ENCODE measurements at places on chromosomes 4 and X. TPM values are rescaled to one million over a fixed set of nuclear protein-coding genes. Genes with fewer than 3 reads are reported as not detected.

DNA sequence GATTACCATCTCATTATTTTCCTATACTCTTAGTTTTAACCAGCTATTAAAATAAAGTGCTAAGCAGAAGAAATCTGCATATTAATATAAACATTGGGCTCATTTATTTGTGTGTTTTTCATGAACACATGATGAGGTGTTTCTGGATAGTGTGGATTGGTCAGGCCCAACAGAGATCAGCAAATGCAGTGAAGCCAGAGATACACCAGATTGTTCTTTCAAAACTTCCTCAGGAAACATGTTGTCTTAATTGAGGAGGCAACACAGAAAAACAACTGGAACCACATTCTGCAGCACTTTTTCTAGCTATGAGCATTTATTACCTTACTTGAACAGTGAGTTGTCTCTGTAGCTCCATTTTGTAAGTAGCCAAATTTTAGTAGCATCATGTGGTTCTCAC lies 69.9 kb downstream of the PALLD start:
- no peaks in the 10 kb centered on the region for H3K36me3 ChIP-seq
- no peak overlapping the region for H3K27ac ChIP-seq
- H3K4me1 ChIP-seq: no peaks in the 10 kb centered on the region

- H3K36me3 ChIP-seq: no peaks in the 10 kb centered on the region
- DNase-seq: no peak
- peak overlapping the region; percentile 87 for H3K27ac ChIP-seq
- H3K27me3 ChIP-seq: no peaks in the 10 kb centered on the region
- H3K4me1 ChIP-seq: peaks cover 26% of the 10 kb centered on the region
These were observed 681 bp downstream of the EXOC1 start for GRCh38 chr4:55854129-55854528.

DNA sequence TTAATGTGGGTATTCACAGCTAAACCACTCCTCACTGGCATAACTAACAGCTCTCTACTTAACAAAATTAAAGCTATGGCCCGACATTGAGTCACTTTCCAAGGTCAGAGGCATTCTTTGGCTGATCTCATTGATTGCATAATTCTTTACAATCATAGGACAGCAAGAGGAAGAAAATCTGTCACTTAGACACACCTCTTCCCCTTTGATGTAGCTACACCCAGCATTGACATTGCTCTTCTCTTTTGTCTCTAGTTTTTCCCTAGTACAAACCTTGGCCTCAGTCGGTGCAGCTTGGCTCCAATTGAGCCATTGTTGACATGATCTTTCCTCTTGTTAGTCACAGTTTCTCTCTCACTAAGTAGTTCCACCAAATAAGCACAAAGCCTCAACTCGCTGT lies 313.3 kb upstream of the ACTRT1 start:
- H3K27me3 ChIP-seq: no peaks in the 10 kb centered on the region
- H3K27ac ChIP-seq: no peak overlapping the region
- H3K4me3 ChIP-seq: no peak overlapping the region
- no peak for DNase-seq

GRCh38 chr4:92514627-92515026 lies 210.9 kb downstream of the GRID2 start:
- no peaks in the 10 kb centered on the region for H3K27me3 ChIP-seq
- H3K36me3 ChIP-seq: no peaks in the 10 kb centered on the region
- no peaks in the 10 kb centered on the region for H3K4me1 ChIP-seq
- no peak overlapping the region for H3K4me3 ChIP-seq

PITX2 gene
- total RNA-seq: not detected
